Activated CD4-positive, alpha-beta memory T cell treated with anti-CD3 and anti-CD28 coated beads, Interleukin-2, amount 10 ng/mL, durations not matched to agents 7 days and 5 days (primary cell): ENCODE measurements at places on chromosomes 5 and 9.

- peak; percentile 16 for DNase-seq
Observed at GRCh38 chr9:27784847-27785713, 211.8 kb upstream of the C9orf72 start.

DNA sequence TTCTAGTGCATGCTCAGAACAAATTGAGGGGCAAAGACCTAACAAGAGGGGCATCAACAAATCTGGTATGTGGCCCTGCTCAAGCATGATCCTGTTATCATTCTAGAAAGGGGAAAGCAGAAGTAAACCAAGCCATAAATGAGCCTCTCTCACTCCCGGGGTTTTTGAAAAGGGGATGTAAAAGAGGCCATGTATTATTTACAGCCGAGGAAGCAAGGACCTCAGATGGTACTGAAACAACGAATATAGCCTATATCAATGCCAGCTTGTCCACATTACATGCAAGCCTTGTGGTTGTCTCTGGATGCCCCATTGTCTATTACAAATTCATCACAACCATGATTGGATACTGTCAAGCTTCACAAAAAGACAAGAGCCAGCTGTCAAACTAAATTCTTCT, 211.3 kb downstream of the DCP2 start:
- DNase-seq: no peak

DNA sequence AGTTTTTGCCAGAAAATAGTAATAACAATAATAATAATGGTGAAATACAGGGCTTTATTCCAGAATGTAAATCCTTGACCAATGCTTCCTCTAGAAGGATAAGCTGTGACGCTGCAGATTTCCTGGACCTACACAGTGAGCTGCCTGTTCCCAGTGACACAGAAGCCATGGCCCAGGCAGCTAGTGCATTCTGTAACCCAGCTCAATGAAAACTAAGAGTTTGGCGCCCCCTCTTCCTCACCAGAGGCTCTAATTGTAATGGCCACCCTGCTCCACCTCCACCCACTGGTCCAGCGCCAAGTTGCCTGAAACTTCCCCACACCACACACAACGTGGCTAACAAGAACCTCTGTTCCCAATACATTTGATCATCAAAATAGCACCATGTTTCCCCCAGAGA, 248.1 kb downstream of the CETN3 start:
- DNase-seq: no peak

DNA sequence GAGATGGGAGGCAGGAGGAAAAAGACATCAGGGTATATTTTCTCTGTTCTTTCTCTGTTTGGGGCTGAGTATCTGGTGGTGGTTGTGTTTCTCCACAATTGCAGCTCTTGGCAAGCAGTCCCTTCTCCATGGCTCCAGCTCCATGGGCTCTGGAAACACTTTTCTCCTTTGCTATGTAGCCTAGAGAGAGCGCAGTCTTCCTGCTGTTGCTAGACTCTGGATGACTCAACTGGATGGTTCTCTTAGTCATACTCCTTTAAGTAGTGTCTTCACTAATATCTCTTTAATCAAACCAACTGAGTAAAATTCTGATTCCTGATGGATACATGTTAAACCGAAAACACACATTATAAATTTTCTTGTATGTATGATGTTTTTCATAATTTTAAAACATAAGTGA, 3.3 kb upstream of the PLGRKT start:
- DNase-seq: no peak

DNA sequence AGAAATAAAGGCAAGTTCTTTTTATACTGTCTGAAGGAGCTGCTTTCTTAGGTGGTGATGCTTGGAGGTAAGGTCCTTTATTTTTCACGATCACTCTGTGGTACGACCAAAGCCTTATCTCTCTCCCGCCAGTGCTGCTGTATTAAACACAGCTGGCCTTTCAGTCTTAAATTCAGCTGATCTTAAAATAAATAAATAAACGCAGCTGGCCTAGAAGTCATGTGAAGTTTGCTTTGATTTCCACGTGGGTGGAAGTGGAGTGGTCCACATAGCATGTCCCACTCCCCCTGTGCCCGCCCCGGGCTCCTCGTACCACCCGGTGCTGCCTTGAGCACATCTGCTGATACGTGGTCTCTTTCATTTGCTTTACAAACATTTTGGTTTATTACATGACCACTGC, 260.4 kb downstream of the FANCC start:
- no peak for DNase-seq

DNA sequence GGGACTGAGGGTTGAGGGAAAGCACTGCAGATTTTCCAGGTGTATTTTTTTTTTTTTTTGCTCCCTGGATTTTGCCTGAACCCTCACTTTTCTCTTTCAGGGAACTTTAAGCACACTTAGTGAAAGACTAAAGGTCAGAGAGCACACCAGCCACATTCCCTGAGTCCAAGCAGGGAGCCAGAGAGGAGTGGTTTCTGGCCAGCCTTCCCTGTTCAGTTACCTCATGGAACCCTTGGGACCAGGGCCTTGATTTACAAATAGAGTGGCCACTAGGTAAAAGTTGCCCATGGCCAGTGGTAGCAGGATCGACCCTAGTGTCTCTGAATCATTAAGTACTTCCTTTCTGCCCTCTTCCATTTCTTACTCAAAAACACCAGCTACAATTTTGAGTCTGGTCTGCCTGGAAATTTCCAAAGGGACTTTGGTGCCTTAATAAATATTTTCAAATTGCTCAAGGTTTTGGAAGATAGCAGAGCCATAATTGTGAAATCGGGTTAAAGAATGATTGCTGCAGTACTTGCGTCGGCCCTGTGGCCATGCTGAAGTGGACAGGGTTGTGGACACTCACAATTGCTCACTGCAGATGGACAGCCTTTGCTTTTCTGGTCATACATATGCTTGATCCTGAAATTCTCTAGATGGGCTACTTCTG, 14.5 kb downstream of the PALM2AKAP2 start:
- no peak for DNase-seq

- DNase-seq: peak; percentile 79
Observed at GRCh38 chr9:91681461-91682305, 258.1 kb upstream of the NFIL3 start.

DNA sequence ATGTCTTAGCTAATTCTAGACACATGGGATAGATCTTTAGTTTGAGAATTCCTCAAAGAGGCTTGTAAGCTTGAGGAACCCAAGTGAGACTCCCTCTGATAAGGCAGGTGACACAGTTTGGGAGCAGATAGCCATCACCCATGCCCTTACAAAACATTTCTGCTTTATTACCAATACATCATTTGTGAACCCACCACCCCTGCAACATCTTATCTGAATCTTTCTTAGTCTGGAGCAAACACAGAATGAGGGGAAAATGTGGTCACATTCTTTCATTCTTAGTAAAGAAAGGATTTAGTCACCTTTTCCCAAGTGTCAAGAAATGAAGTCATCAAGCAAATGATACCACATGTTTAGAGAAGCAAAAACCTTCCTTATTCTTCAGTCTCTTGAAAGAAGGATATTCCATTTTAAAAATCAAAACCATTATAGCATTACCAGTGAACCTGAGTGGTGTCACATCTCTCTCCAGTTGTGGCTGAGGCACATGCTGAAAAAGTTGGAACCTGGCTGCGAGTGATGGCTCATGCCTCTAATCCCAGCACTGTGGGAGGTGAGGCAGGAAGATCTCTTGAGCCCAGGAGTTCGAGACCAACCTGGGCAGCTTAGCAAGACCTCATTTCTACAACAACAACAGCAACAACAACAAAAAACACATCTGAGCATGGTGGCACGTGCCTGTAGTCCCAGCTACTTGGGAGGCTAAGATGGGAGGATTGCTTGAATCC, 65.9 kb downstream of the PRKACG start:
- DNase-seq: no peak

- DNase-seq: no peak
Observed at GRCh38 chr5:179954434-179954833, 46.7 kb upstream of the TBC1D9B start.

DNA sequence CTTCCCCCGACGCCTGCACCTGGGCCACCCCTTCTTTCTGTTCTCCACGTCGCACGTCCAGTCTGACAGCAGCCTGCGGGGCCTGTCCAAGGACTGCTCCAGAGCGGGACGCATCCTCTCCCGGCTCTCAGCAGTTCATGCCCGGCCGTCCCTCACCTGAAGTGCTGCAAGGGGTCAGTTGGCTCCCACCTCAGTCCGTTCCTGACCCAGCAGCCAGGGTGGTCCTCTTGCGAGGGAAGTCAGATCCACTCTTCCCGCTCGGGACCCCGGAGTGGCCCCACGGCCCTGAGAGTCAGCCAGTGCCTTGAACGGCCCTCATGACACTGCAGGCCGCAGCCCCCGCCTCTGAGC, 249.7 kb upstream of the IRX4 start:
- no peak for DNase-seq

DNA sequence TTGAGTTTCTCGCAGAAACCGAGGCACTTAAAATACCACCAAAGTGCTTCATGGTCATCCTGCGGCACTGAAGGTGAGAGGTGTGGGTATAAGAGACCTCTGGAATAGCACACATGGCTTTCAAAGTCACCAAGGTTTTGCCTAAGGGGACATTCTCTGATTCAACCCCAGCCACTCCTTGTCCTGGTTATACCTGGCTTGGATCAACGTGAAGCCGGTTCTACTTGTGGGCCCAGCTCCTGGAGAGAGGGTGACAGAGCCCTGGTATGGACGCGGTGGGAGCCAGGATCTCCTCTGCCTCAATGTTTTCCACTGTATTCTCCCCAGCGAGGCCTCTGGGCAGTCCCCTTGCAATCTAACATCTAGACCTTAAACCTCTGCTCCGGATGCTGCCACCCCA, 132.0 kb downstream of the FSTL4 start:
- no peak for DNase-seq

- DNase-seq: no peak
Observed at GRCh38 chr9:126606483-126606870, 7.3 kb upstream of the LMX1B start.

GRCh38 chr9:137308057-137308619, 6.1 kb upstream of the NRARP start:
- DNase-seq: no peak

- DNase-seq: no peak
Observed at GRCh38 chr9:93663877-93664548, 87.6 kb downstream of the PHF2 start.

GRCh38 chr9:84061613-84062193, 81.1 kb downstream of the RMI1 start:
- no peak for DNase-seq

- DNase-seq: no peak
Observed at GRCh38 chr9:20619487-20620200, 2.7 kb downstream of the MLLT3 start.

- DNase-seq: no peak
Observed at GRCh38 chr5:89315286-89316100, 432.5 kb upstream of the MEF2C start.

- DNase-seq: no peak
Observed at GRCh38 chr9:111866976-111867375, 29.6 kb upstream of the UGCG start.

- no peak for DNase-seq
Observed at GRCh38 chr9:87644659-87645058, 81.3 kb upstream of the CTSL start.

DNA sequence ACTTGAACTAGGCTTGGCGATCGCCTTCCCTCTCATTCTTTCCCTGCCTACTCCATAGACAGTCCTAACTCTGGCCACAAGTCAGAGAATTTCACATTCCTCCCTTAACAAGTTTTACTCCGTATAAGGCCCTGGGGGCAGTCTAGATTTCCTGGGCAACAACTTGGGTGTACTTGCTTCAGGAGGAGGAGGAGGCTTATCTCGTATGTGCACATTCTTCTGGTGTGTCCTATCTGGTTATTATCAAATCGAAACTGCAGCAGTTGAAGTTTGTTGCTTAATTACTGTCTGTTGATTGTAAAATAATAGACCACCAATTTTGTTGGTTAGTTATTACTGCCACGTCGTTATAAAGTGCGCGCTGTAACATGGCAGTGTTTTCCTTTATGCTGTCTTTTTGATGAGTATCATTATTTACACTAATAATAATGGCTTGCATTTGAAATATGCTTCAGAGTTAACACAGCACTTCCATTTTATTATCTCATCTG, 42.0 kb downstream of the PIP5K1B start:
- DNase-seq: no peak

DNA sequence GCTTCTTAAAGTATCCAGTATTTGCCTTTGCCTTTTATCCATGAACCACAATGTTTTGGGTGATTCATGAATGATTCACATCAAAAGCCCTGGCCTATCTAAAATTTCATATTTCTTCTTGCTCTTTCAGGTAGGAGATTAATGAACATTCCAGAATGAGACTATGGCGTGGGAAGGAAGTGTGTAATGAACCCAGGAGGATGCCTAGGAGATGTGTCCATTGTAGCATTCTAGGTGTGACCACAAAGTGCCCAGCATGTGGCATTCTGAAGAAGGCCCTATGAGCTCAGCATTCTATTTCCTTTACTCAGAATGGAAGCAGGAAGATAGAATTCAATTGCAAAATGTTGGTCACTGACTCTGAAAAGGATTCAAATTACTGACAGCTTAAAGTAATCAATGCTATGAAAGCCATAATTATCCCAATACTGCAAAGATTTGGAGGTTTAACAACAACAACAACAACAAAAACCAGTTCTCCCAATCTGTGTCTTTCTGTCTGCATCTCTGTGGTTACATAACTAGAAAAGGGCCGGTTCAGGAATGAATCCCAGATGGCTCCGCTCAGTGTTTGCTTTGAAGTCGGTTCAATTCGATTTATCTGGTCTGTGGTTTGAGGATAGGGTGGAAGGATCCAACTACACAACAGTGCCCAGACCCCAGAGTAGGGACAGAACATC, 126.7 kb downstream of the FOXD1 start:
- no peak for DNase-seq

- no peak for DNase-seq
Observed at GRCh38 chr5:128498844-128499455, 39.1 kb downstream of the FBN2 start.

DNA sequence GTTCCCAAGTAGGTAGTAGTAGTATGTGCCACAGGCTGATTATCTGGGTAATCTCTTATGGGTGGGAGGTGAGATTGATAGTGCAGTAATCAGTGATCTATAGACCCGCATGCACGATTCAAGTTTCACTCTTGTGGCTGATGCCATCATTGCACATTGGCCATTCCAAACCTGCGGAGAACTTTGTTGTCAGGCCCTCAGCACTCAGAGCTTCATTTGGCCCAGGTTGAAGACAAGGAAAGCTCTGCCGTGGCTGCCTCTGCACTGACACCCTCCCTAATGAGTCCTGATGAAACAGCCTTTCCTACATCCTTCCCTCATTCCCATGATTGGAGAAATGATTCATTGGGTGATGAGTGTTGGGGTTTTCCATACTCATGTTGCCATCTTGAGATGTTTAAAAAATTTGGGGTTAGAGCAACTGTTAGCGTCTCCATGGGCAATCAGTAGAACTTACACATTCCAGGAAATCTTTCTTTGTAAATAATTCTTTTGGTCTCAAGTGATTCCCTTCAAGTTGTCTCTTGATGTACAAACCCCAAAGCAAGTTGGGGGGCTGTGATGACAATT, 22.9 kb downstream of the PROP1 start:
- no peak for DNase-seq
